ENCODE measurements at places on chromosomes 5 and 9.

GRCh38 chr5:163727028-163727427 is 221.6 kb downstream of the MAT2B start:
- DNase-seq: no peak

DNA sequence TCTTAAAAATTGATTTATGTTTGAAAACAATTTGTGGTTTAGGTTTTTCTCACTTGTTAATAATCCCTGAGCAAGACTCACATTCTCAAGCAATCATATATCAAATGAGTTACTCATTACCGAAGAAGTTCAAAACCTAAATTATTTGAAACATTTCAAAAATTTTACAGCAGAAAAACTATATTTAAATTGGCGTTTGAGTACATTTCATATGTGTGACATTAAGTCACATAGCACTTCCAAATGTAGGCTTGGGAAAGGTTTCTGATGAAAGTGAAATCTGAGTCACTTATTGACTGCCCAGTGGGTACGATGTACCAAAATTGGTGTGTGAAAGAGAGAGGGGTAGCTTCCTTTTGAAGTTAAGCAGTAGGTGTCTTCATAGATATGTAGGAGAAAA is 411.4 kb upstream of the SGCD start:
- no peak for DNase-seq

DNA sequence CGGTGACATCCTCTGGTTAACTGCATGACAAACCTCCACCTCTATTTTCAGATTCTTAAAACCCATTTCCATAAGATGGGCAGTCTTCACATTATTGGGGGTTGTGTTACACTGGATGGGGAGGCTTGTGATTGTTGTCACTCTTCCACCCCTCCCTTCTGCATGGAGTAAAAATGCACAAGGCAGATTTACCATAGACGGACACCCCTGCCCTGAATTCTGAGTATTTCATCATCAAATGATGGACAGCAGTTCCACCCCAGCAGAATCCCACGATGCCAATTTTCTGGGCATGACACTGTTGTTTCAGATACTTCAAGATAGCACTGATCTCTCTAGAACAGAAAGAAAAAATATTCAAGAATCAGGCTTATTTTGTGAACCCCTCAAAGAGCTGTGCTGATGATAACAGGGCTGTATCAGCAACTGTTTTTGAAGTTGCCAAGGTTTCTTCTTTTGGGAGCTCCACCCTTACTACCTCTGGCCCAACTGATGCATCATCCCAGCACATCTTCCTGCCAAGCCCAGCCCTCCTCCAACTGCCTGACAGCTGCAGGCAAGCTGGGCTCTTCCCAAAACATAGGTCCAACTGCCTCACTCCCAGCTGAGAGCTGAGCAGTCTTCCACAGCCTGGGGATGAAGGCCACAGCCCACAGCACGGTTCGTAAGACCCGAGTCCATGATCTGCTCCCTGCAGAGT is 21.4 kb downstream of the CMBL start:
- no peak for DNase-seq

- DNase-seq: no peak
Observed at GRCh38 chr5:75438722-75439121, 72.7 kb downstream of the CERT1 start.

GRCh38 chr9:69009708-69010107 is 4.2 kb downstream of the PRKACG start:
- no peak for DNase-seq

DNA sequence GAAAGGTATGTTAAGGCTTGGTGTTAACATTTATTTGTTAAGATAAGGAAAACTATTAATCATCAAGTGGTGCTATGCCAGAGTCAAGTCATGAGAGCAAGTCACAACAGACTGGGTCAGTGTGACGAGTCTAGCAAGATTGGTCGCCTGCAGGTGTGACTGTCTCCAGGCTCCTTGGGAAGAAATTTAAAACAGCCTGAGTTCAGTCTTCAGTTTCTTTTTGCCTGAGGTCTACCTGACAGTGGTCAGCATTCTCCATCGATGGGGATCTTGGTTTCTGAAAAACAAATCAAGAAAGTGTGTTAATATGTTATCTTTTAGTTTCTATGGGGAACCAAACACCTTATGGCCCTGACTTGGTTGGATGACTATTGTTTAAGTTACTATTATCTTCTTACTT is 56.3 kb downstream of the CETN3 start:
- no peak for DNase-seq

DNA sequence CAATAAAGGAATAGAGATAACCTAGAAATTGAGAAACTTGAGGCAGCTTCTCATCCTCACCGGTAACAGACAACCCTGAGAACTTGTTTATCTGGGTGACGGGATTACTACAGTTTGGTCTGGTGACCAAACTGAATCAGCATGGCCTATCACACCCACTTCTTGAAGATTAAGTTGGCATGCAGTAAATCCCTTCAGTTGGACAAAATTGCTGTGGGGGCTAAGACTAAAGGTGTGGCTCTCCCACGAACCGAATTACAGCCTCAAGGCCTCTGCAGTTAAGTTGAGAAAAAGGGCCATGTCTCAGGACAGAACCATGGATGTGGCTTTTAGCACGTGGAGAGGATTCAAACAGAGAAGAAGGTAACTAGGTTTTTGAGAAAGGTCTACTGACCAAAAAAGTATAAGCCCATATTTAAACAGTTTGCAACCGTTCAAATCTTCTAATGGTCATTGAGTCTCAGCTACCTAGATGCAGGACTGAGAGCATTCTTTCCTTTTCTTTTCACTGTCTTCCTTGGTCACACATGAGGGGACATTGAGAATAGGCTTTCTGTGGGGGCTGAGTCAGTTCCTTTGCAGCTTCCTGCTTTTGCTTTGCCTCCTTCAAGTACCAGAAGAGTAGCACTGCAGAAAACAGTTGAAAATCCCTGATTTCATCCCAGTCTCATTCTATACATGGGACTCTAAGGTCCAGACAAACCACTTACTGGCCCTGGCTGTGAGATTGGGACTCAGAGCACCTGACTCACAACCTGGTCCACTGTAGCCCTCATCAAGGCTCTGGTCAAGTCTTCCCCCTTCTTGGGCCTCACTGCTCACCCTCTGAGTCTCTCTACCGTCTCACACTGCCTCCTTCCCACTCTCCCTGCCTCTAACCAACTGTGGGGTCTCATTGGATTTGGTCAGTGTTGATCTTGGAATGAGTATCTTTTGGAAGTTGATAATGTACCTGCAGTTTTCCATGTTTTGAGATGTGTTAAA is 30.9 kb downstream of the PDE6A start:
- no peak for DNase-seq

DNA sequence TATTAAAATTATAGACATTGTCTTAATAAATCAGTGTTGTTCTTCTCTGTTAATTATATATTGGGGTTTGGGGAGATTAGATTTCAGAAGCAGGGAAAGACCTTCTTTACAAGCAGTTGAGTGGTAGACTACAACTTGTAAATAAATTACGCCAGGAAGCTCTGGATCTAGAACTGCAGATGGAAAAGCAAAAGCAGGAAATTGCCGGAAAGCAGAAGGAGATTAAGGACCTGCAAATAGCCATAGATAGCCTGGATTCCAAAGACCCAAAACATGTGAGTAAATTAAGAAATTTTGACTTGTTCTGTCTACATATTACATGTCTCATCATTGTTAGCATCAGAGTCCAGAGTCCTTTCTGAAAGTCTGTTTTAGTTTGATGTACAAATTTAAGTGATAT is 43.5 kb downstream of the CNTRL start:
- DNase-seq: no peak

GRCh38 chr5:176881021-176881749 is 18.0 kb downstream of the HK3 start:
- no peak for DNase-seq

DNA sequence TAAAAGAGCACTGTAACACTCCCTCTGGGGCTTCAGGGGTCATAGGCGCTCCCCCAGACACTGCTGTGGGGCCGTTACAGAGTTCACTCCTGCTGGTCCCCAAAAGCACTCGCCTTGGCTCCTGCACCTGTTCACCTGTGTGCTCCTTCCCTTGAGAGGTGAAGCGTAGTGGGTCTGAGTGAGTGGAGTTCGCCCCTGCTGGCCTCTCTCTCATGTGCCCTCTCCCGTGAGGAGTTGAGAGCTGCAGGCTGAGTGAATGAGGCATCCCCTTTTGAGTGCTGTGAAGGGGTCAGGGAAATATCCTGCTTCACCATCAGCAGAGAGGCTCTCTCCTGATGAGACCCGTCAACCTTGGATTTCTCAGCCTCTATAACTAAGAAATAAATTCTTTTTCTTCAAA is 134.6 kb upstream of the TUT7 start:
- DNase-seq: no peak

DNA sequence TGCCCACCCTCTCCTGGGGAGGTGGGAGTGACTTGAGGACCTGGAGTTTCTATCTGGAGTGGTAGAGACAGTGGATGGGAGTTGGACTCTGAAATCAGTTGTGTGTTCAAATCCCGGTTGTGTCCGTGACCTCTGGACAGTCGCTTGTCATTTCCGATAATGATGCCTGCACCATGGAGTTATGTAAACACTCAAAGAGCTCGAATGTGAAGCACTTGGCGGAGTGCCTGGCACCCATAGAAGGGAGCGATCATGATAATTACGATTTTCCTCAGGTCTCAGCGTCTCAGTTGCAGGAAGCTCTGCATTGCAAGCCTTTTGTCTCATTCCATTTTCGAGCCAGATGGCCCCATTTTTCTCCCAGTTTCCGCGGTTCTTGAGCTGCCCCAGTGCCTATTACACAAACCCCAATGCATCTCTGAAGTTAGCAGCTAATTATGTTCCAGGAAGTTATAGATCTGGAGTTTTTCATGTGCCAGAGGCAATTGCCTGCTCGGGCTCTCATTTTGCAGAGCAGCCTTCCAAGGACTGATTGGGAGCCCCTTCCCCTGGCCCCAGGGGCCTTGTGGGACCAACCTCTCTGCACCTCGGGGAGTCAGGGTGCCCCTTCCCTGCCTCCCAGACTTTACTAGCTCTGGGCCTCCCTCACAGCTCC is 175.5 kb upstream of the MVB12B start:
- no peak for DNase-seq

DNA sequence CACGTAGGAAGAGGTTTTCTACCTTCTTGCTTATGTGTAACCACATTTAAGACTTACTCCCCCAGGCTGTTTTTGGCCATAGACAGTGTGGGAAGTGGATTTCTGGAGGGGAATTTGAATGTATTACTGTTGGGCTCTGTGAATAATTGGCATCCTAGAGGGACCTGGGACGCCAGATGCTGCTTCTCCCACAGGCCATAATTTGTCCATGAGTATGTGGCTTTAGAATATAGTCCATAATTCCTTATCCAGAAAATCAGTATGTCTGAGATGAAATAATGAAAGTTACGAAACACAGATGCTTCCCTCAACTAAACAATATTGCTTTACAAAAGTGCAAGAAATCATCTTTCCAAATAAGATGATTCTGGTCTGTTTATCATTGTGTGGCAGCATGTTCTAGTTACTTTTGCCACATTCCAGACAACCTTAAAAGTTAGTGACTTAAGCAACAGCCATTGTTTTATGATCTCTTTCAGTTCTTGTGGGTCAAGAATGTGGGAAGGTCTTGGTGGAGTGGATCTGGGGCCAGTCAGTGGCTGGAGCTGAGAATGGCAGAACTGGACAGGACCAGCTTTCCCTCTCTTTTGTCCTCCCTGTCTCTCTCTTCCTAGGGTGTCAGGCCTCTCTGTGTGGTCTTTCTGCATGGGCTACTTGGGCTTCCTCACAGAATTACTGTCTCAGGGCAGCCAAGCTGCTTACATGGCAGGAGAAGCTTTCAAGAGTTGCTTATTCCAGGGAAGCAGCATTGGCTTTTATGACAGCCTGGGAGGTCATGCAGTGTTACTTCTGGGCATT is 79.4 kb downstream of the FBXL7 start:
- no peak for DNase-seq

DNA sequence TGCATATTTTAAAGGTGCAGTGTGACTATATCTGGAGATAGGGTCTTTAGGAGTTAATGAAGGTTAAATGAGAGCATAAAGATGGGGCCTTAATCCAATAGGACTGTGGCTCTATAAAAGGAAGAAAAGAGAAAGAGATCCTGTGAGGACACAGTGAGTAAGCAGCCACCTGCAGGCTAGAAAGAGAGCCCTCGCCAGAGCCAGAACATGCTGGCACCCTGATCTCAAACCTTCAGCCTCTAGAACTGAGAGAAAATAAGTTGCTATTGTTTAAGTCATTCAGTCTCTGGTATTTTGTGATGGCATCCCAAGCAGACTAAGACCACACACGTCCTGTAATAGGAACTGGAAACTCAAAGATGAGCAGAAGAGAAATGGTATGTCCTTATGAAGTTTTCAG is 41.0 kb downstream of the RNF180 start:
- DNase-seq: no peak

- DNase-seq: no peak
Observed at GRCh38 chr5:172410662-172411483, 43.5 kb downstream of the SH3PXD2B start.
